ENCODE measurements at places on chromosomes 2 and 18.

- no peak for DNase-seq
These were observed 257.4 kb downstream of the DOK6 start for GRCh38 chr18:69658103-69658502.

DNA sequence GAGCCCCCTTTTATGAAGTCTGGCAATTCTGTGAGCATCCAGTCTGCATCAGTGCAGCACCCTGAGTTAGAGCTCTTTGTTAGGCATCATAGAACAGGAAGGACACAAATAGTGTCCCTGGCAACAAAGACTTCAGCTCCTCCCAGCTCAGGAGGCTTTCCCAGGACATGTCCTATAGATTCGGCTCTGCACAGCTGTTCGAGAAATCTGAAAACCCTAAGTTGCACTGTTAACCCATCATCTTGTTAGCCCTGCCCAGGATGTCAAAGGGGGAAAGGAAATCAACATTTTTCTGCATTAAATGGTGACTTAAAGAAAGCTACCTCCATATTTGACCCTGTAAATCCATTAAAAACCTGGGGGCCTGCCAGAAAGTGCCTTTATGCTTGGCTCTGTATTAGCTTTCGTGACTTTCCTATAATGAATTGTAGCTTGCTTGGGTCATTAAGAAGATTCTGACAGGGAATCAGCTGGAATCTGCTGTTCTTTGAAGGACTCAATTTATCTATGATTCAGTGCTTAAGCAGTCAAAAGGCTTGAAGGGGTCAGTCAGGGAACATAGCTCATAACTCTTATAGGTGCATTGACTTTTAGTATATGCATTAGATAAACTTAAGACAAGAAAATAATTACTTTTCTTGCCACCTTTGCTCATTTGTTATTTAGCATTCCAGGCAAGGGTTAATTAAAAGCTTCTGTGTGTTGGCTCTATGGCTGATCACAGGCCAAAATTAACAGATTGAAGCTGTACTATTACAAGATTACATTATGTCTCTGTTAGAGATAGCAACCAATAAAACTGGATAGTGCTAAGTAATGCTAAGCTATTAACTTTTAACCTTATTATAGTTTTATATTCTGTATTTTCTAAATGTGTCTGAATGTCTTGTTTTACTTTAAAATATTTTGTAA lies 20.6 kb downstream of the ERMN start:
- DNase-seq, result no peak

- no peak for DNase-seq
These were observed 115.5 kb downstream of the MBD5 start for GRCh38 chr2:148136441-148136840.

DNA sequence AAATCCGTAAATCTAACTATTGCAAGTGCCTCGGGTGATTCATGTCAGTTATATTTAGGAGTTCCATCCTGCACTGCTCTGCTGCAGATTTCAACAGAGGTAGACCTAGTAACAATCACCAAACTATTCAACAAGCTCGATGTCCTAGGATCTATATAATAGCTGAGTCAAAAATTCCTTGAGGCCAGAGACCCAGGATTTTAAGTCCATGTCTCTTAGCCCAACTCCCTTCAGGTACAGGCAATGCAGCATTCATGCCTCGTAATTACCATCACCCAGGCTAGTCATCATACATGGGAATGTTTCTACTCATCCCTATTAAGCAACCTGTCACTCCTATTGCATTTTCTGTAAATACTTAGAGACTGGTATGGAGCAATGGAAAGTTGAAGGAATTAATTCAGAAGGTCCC lies 729 bp downstream of the TM4SF20 start:
- no peak for DNase-seq

DNA sequence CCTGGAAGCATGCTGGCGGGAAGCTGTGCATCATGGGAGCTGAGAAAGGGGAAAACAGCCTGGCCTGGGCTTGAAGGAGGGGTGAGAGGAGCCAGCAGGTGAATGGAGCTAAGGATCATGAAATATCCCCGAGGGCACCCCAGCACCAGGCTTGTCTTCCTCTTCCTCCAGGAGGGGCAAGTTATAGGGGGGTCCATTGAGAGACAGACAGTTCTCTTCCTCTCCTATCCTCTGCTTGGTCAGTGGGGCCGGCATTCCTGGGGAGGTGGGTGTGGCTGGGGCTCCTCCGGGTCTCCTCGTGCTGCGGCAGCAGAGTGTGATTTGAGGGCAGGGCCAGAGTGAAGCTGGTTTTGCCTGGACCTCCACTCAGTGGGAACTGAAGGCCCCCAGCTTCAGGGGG lies 78.9 kb downstream of the LIPG start:
- DNase-seq, result no peak
